ENCODE measurements at places on chromosomes 2 and 18.

GRCh38 chr18:21769206-21769605, 28.6 kb downstream of the MIB1 start:
- DNase-seq, result no peak

GRCh38 chr2:240819126-240819857, 727 bp downstream of the KIF1A start:
- no peak for DNase-seq

DNA sequence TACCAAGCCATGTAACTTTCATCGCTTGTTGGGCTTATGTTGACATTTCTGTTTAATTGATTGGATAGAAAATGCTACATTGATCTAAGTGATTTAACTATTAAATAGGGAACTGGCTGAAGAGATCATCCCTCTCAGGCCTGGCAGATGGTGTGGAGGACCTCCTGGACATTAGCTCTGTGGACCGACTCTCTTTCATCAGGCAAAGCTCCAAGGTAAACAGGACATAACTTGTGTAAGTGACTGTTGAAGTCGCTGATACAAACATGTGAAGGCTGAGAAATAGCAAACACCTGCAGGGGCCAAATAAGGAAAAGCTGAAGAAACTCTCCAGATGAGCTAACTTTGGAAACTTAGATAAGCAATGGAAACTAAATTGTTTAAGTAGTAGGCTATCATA, 68.8 kb downstream of the UNC80 start:
- DNase-seq, result no peak

DNA sequence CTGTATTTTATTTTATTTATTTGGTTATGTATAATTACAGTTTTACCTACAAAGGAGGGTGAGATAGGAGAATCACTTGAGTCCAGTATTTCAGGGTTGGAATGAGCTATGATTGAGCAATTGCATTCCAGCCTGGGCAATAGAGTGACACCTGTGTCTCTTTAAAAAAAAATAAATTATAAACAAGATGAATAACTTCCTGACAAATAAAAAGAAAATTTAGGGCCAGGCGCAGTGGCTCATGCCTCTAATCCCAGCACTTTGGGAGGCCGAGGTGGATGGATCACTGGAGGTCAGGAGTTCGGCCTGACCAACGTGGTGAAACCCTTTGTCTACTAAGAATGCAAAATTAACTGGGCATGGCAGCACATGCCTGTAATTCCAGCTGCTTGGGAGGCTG, 17.3 kb downstream of the MTA3 start:
- no peak for DNase-seq

DNA sequence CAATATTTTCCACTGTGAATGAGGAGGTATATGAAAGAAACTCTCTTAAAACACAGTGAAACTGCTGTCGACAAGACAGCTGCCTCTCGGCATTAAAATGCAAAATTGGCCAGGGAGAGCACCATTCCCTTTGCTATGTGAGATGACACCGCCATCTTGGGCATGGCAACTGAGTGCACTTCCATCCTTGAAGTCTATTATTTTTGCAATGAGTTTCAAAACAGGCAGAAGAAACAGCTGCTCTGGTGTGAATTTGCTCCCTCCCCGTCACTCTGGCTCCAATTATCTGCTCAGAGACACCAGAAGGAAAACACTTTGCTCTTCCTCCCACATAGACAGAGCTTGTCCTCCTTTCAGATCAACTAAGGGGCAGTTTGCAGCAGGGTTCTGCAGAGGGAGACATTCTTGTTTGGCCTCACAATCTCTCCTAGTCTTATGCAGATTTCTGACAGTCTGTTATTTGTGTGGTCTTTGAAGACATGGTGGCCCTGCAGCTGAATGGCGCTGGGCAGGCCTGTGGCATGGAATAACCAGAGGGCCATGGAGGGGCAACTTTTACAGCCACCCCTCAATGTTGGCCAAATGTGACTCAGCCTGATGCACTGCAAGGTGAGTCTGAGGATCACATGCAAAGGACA, 48.6 kb upstream of the SEC11C start:
- DNase-seq, result no peak

DNA sequence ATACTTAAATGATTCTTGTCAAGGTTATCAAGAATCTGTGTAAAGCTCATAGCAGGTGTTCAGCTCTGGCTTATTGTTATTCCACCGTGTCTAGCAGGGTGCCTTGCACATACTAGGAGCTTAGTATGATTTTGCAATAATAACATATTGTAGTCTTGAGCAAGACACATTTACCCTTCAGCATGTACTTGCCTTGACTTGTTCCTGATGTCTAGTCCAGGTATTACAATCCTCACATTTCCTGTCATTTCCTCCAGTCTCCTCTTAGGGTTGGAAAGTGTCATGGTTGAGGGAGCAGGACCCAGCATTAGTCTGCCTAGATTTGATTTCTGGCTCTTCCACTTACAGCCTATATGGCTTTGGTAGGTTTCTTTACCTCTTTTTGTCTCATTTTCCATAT, 246.1 kb downstream of the RAD51AP2 start:
- DNase-seq, result no peak

- no peak for DNase-seq
Observed at GRCh38 chr2:72276356-72276755, 128.7 kb upstream of the CYP26B1 start.

DNA sequence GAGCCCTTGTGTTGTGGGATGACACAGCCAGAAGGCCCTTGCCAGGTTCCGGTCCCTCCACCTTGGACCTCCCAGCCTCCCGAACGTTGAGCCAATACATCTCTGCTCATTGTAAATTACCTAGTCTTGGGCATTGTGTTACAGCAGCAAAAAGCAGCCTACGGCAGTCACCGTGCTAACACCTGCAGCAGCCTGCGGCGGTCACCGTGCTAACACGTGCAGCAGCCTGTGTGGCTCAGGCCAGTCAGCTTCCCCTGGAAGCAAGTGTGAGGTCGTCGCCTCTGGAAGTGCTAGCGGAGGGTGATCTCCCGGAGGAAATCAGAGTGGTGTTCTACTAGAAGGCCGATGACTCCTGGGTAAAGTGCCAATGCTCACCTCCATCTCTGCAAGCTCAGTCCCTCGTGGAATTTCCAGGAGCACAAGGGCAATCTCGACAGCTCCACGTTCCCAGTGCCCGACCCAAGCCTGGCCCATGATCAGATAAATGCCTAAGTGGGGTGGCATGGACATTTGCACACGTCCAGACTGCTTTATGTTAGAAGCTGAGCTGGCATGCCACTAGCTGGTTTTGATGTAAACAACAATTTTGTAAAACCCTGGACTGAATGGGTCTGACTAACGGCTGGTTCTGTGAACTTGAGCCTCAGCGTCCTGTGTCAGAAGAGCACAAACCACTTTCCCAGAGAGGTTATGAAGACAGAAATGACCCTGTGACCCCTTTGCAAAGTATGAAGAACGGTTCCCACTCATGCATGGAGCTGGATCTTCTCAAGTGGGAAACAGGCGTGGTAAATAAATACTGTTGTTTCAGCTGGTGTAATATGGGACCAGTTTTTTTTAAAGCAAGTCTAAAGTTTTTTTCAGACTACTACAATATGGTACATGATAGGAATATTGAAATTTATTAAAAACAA, 11.4 kb upstream of the CNDP1 start:
- no peak for DNase-seq

DNA sequence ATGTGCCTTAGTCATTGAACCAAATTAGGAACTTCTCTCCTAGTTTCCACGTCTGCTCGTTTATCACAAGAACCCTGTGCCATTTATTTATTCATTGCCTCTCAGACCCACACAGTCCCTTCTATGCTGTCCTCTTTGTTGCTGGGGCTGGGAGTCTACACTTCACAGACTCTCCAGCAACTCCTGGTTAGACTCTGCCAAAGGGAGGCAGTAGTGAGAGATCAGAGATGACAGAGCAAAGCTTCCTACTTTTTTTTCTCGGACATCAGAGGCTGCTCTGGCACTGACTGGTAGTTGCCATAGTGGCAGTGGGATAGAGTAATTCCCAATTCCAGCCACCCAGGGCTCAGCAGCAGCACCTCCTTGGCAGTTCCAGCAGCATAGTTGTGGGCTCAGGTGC, 277.5 kb downstream of the BCL11A start:
- no peak for DNase-seq

DNA sequence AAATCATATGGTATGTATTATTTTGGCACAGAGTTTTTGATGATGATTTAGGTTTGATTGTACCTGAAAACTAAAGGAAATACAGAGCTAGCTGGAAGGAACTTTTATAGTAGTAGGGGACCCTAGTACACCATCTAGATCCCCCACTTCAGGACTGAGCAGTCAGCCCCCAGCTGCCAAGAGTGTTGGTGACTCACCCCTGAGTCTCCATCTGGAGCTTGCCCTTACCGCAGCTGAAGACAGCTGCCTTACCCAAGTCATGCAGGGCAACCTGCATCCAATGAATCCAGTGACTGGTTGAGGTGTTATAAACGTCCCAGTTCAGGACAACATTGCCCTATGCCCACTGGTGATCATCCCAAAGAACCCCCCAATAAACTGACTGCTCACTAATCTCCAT, 15.3 kb downstream of the PMS1 start:
- DNase-seq, result no peak

DNA sequence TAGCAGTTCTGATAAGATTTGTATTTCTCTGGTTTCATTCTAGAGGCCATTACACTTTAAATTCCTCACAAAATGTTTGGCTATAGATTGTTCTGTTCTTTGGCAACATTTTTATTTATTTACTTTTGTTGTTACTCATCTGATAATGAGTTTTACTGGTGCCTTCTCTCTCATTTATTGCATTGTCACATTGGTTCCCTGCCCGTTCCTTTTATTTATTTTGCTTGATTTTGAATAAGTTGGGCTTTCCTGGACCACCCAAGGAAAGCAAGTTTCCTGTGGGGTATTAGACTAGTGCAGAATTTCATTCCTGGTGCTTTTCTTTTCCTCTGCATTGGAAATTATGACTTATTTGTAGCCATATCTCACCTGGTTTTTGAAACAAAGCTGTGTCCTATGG, 232.0 kb downstream of the SOCS6 start:
- DNase-seq, result no peak

DNA sequence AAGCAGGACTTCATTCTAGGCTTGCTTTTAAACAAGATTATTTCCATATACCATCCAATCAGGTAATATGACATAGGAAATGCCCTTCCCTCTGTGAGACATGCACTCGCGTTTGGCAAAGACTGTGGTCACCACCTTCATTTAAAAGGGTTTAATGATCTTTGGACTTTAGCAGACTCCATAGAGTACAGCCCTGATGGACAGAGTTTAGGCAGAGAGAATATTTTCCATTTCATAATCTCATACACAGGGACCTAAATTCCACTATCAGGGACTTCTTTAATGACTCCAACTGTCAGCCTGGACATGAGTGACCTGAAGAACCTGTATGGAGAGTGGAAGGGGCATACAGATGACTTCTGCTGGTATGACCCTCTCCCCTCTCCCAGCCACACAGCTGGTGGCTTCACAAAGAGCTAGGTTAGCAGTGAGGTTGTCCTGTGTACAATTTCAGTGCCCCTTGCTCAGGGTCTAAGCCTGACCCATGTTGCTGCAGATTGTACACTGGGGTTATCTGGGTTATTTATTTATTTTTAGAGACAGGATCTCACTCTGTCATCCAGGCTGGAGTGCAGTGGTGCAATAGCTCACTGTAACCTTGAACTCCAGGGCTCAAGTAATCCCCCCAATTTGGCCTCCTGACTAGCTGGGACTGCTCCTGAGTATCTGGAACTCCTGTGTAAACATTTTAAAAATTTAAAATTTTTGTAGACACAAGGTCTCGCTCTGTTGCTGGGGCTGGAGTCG, 59.2 kb downstream of the PTPRM start:
- DNase-seq, result no peak

DNA sequence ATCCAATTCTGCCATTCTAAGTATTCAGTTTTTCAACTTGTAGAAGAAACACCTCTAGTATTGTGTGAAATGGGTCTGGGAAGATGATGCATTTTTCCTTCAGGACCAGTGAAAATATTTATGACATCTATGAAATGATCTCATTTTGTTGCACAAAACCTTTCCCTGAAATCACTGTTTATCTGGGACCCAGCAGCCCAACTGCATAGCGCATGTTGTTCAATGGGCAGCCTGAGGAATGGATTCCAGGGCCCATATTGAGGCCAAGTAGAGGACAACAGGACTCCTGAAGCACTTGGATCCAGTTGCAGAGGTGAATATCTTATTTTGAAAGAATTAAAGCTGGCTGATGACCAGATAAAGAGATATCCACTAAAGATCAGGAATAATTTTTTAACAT, 7.3 kb downstream of the RBMS1 start:
- no peak for DNase-seq

DNA sequence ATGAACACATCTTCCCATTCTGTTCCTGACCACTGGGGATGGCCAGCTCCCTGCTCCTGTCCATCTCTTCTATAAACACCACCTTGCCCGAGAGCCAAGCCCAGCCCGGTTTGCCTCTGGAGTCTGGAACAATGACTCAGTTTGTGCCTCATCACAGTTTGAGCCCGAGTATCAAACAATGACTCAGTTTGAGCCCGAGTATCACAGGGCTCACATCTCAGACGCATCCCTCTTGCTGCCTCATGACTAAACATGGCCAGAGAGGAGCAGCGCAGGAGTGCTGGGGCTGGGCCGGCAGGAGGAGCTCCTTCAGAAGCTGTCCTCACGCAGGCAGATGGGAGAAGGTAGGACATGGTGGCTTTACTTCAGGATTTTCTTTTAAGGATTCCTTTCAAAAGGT, 68.7 kb downstream of the PXDN start:
- no peak for DNase-seq

GRCh38 chr2:157184161-157184895, 73.2 kb upstream of the GALNT5 start:
- DNase-seq, result no peak

Data from CD4-positive, alpha-beta T cell treated with Interferon alpha-2 for 1 hour (primary cell).